ENCODE measurements at places on chromosomes 16 and 17.

DNA sequence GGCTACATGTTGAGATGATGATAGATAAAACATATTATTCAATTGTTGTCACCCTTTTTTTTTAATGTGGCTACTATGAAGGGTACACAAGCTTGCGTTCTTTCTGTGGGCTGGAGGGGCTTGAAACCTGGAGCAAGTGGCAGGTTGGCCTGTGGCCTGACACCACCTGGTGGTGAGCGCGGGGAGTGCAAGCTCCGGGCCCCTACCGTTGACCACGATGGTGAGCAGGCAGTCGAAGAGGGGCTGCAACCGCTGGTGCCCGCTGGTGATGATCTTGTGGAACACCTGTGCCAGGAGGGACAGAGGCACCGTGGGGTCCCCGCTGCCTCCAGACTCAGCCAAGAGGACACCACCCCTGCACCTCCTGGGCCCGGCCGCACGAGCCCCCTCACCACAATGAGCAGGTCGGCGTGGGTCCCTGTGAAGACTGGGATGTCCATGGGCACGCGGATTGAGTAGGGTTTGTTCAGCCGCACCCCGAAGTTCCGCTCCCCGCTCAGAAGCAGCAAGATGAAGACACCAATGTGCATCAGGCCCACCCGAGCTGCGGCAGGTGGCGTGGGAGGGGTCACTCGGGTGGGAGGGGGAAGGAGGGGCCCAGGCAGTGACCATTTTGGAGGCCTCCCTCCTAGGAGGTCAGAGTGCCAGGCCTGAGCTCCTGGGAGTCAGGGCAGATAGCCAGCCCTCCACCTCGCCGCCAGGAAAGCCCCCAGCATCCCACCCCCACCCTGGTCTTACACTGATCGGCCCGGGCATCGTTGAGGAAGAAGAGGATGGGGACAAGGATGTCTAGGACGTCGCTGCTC lies 14.4 kb downstream of the HID1 start:
- DNase-seq, result peak; percentile 31

- peak; percentile 76 for DNase-seq
Observed at GRCh38 chr16:66549284-66550131, at the start of gene TK2. Gene TK2 (minus strand): TSS chr16:66550122. CDS start chr16:66550061, 61 bp downstream.

DNA sequence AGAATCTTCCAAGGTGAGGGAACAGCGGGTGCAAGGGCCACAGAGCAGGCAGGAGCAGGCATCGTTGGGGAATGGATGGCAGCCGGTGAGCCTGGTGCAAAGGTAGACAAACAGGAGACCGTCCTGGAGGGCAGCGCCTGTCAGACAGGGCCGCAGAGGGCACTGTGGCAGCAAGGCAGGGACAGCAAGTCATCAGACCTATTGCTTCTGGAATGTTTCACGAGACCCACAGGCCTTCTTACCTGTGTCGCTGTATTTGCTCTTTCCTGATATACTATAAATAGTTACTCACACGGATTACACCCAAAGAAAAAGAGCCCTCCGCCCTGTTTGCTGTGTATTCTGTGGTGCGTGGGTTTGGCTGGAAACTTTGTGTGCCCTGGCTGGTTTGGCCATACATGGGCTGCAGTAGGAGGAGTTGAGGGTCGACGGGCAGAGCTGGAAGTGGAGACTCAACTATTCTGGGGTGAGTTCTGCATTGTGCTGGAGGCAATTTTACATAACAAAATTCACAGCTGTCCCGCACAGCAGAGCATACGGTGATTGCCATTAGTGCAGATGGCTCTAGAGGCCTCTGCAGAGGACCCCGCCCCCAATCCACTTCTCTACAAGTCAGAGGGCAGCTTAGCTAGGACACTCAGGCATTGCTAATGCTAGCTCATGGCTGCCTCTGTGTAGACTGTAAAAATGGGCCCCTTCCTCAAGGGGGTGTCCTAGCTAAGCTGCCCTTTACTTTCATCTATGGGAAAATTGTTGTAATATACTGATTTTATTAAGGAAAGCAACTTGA lies 18.6 kb upstream of the POLR3E start:
- no peak for DNase-seq

DNA sequence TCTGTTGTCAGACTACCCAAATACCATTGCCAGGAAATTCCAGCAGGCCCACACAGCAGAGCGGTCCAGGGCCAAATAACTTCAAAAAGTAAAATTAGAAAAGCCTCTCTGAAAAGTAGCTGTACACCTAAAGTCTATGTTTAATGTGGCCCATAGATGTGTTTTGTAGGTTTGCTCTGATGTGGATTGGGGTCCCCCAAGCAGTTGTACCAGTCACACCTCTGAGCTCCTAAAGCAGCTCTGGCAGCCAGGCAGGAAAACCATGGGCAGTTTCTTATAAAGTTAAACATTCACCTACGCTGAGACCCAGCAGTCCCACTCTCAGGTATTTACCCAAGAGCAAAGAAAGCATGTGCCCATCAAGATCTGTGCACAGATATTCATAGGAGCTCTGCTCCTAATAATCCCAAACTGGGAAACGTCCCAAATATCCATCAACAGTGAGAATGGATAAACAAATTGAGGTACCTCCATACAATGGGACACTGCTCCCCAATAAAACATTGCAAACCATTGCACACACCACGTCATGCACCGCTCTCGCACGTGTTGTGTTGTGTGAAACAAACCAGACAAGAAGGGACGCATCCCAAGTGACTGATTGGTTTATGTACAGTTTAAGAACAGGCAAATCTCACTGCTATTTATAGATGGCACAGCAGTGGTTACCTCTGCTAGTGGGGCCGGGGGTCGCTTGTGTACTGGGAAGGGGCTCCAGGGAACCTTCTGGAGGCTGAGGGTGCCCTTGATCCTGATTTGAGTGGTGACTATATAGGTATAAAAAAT lies 15.8 kb upstream of the PRM1 start:
- no peak for DNase-seq

GRCh38 chr17:40361063-40361924 lies 3.2 kb downstream of the GJD3 start:
- no peak for DNase-seq

- no peak for DNase-seq
Observed at GRCh38 chr16:75111961-75112733, 4.4 kb downstream of the LDHD start.

GRCh38 chr17:79784353-79785016 lies 6.5 kb downstream of the CBX2 start:
- DNase-seq, result no peak

GRCh38 chr16:85511938-85512807 lies 100.9 kb upstream of the GSE1 start:
- DNase-seq, result no peak

GRCh38 chr16:85259115-85259831 lies 147.0 kb upstream of the CIBAR2 start:
- DNase-seq, result no peak

DNA sequence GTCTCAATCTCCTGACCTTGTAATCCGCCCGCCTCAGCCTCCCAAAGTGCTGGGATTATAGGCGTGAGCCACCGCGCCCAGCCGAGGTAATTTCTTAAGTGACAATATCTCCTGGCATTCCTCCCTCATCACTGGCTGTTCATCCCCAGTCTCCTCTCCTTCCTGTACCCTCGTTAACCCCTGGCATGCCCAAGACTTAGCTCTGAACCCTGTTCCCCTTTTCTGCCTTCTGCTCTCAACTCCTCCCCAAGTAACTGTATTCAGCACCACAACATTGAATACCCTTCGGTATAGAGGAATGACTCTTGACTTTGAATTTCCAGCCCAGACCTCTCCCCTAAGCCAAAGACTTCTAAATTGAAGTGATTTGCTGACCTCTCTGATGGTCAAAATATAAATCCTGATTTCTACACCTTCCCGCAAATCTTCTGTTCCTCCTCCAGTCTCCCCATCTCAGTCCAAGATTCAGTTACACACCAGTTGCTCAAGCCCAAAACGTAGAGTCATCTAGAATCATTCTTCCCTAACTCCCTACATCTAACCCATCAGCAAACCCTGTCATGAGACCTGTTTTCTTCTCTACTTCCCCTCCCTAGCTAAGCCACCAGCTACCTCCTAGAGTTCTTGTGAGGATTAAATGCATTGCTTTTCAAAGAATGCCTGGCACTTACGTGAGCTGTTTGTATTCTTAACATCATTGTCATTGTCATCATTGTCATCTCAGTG lies 14.8 kb downstream of the PMP22 start:
- no peak for DNase-seq

DNA sequence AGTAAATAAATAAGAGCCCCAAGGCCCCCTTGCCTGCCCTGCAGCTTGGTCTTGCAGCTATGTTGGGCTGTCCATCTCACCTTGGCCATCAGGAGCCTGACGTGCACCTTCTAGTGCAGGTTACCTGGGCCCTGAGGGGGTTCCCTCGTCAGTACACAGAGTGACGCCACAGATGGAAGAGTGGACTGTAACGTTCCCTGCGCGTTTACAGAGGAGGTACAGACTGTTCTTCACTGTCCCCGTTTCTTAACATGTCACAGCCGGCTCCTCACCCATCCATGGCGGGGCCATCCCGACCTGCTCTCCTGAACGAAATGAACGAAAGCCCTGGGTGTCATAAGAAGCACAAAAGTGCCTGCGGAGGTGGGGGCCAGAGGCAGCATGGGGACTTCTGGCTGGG lies 15.9 kb upstream of the FASN start:
- no peak for DNase-seq

DNA sequence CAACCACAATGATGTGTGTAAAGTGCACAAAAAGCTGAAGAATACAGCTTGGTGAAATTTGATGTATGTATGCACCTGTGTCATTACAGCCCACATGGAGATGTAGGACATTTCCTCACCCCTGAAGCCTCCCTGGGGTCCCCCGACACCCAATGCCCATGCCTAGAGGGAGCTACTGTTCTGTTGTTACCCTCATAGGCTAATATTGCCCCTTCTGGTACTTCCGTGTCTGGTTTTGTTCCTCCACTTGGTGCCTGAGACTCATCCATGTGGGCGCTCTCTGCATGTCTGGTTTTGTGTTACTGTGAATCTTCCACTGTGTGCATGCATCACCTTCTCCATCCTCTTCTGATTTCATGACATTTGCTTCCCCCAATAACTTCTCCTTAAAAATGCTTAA lies 18.6 kb downstream of the TNFRSF13B start:
- no peak for DNase-seq

DNA sequence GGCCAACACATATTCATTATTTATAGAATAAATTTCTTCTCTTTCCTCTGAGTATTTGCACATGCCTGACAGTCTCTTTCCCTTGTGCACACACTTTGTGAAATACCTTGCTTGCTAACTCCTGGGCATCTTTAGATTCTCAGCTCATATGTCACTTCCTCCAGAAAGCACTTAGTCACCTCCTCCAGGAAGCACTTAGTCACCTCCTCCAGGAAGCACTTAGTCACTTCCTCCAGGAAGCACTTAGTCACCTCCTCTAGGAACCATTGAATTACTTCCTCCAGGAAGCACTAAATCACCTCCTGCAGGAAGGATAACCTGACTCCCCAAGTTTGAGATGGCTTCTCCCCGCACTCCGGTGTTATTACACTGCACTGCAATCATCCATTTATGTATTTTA lies 462.5 kb upstream of the EEF2KMT start:
- no peak for DNase-seq

GRCh38 chr17:8173871-8174322 lies 2.3 kb downstream of the TMEM107 start:
- no peak for DNase-seq

DNA sequence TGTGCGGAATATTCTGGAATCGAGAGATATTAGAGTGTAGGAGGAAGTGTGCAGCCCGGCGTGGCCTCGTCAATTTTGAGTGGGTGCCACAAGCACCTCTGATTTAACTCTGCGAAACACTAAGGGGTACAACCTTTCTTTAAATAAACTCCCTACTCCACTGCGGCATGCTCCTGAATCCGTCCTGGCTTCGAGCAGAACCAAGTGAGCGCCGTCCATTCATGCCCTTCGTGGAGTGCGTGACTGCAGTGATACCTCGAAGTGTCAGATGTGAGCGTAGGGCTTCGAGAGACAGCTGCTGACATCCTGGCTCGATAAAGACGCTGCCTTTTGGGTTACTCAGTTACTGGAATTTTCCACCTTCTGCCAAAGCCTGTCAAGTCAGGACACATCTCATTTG lies 128.8 kb downstream of the FOXL1 start:
- DNase-seq, result no peak

DNA sequence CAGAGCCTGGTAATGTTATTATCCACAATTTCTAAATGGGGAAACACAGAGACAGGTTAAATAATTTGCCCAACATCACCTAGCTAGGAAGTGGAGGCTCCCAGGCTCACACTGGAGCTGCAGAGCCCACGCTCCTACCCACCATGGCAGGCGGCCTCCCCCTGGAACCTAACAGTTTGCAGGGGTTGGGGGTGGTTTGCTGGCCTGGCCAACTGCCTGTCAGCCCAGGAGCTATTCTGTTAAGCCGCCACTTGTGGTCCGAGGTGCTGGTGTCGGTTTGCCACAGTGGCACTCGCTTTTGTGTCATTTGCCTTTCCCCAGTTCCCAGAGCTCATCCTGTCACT lies 3.6 kb downstream of the PRCD start:
- DNase-seq, result no peak

DNA sequence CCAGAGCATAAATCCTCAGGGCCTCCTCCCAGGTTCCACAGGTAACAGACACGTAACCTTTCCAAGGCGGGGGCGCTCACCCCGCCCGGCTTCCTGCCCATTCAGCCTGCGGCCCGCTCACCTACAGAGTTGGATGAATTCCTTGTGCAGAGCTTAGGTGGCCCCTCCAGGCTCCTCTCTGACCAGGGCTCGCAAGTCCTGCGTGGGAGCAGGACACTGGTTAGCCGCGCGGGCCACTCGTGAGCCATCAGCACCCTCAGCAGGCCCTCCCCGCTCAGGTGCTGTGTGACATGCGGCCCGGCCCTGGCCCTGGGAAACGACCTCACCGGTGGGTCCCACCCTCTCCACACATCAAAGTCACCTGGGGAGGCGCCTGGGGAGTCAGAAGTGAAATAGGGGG lies 528 bp downstream of the TERB1 start:
- DNase-seq, result no peak

GRCh38 chr16:10123141-10123540 lies 59.1 kb downstream of the GRIN2A start:
- peak; percentile 10 for DNase-seq

All from AG10803 (cell line).